ENCODE measurements at places on chromosomes 3 and 15.

- peak; percentile 3 for DNase-seq
These were observed 63.1 kb downstream of the B3GALNT1 start for GRCh38 chr3:161042023-161042501.

DNA sequence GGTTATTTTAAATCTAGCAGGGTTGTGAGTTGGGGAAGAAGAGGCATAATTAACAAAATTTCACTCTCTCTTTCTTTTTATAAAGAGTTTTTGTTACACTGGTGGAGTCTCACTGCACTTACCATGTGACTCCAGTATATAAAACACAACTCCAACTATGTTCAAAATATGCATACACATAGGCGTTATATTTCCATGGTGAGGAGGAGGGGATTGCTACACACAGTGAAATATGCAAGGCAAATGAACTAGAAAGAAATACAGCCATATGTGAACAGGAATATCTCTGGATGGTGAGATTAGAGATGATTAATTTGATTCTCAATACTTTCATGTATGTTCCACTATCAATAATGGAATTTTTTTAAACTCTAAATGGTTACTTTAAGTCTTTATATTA lies 385.0 kb downstream of the MAGI1 start:
- DNase-seq, result no peak

DNA sequence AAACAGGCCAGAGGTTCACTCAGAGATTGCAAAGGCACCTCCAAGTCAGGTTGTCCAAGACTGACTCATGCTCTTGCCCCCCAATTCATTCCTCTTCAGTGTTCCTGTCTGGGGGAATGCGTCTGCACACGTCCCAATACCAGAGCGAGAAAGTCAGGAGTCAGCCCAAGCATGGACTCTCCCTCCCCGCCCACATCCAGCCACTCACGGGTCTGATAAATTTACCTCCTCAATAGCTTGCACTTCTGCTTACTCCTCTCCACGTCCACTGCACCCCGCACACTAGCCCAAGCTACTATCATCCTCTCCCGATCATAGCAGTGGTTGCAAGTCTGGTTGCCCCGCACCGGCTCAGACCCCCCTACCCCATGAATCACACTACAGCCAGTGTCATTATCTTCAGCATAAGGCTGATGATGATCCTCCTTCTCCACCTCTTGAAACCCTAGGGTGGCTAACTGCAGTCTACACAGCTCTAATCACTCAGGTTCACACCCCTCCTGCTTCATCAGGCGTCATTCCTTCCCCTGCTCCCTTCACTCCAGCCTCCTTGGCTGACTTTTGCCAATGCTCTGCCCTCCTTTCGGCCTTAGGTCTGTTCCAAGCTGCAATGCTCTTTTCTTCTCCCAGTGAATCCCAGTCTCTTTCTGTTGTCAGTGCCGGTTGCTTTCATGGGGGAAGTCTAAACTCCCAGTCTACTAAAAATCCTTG lies 27.6 kb upstream of the MYO1E start:
- DNase-seq, result no peak

GRCh38 chr15:70517194-70517590 lies 246.2 kb downstream of the UACA start:
- no peak for DNase-seq

DNA sequence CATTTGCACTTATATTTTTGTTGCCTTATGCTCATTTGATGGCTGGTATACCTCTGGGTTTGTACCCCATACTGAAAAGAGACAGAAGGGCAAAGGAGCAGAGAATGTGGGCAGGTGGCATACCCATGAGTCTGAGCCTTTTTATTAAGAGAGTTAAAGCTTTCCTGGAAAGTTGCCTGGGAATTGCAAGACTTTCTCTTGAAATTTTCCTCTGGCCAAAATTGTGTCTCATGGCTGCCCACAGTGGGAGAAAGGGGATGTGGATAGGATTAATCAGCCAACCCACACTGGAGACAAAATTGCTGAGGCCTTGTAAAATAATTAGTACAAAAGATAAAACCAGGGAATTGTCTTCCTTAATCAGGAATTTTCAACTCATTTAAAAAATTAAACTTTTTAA lies 8.2 kb upstream of the NMD3 start:
- no peak for DNase-seq

- DNase-seq, result no peak
These were observed 3.2 kb upstream of the CPN2 start for GRCh38 chr3:194354315-194354714.

GRCh38 chr3:58693940-58694850 lies 27.6 kb upstream of the FAM3D start:
- no peak for DNase-seq

DNA sequence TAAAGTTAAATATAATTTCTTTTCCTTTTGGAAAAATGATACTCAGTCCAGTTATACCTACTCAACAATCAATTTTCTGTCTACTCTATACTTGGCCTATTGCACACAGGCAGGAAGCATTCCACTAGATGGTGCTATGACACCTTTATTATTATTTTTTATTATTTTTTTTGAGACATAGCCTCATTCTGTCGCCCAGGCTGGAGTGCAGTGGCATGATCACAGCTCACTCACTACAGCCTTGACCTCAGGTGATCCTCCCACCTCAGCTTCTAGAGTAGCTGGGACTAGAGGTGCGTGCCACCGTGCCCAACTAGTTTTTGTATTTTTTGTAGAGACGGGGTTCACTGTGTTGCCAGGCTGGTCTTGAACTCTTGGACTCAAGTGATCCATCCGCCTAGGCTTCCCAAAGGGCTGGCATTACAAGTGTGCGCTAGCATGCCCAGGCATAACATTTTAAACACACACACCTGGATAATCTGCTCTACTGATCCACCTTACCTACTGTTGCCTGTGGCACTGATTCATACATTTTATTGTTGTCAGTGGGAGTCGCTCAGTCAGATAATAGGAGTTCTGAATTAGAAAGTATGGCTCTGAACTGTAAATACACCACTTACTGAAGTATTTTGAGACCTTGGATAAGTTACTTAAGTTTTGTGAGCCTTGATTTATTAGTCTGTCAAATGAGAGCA lies 56.2 kb downstream of the EIF3J start:
- peak; percentile 10 for DNase-seq

- DNase-seq, result no peak
These were observed 46.1 kb downstream of the IQSEC1 start for GRCh38 chr3:13027154-13027553.

GRCh38 chr15:42736178-42736792 lies 643 bp downstream of the CDAN1 start:
- no peak for DNase-seq

- no peak for DNase-seq
These were observed 977.5 kb downstream of the TUSC7 start for GRCh38 chr3:117687096-117687495.

GRCh38 chr3:138800248-138800647 lies 34.5 kb downstream of the PIK3CB start:
- DNase-seq, result no peak

DNA sequence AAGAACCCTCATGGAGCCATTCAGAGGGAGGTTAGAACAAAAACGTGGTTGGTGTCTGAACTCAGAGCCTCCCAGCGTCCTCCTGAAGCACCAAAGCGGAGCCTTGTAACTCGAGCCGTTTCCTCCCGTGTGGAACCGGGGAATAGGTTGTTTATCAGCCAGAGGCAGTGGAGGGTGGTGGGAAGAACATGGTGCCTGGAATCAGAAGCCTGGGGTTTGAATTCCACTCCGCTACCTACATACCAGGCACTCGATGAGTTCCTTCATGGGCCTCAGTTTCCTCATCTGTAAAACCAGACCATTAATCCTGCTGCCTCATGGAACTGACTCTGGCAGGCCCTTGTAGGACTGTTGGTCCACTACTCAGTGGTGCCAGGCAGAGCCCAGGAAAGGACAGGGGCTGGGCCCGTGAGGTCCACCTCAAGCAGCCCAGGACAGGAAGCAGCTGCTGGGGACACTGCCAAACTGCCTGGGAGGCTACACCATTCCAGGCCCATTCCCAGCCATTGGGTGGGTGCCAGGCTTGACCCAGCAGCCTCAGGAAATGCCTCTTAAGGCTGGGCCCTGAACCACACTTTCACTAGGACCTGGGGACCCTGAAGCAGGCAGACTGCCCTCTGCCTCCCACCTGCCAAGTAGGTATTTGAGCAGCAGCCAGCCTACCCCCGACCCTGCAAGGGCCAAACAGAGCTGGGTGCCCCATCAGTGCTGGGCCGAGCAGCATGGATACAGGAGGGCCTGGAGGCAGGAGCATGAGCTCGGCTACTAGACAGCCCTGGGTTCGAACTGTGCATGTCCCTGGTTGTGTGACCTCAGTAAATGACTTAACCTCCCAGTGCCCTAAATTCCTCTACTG lies 33.4 kb downstream of the PRKCD start:
- peak; percentile 20 for DNase-seq

- peak; percentile 46 for DNase-seq
These were observed 50.2 kb downstream of the EPHB3 start for GRCh38 chr3:184611607-184612281.

DNA sequence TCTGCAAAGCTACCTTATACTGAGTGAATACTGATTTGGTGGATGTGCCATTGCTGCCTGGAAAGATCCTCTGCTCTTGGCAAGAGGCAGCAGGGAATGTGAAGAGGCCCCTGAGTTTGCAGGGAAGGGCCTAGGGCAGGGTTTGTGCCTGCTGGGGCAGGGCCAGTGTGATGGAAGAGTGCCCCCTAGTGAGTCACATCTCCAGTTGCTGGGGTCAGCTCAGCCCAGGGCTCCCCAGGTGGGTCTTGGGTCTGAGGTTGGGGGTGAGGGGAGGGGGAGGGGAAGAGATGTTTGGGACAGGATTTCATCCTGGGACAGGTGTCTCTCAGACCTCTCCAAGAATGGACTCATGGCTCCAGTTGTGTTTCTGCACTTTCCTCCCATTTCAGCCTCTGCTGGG lies 4.1 kb upstream of the AMOTL2 start:
- DNase-seq, result peak; percentile 25

DNA sequence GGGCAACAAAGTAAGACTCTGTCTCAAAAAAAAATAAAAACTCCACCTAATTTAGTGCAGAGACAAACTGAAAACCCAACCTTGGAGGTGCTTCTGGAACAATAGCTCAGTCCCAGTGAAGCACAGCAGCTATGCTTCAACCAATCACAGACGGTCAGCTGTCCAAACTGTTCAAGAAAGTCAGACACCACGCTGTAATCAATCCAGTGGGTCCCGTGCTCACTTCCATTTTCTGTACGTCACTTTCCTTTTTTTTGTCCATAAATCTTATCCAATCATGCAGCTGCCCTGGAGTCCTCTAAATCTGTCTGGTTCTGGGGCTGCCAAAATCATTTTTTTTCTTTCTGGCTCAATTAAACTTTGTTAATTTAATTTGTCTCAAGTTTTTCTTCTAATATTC lies 93.6 kb upstream of the FAM174B start:
- no peak for DNase-seq

DNA sequence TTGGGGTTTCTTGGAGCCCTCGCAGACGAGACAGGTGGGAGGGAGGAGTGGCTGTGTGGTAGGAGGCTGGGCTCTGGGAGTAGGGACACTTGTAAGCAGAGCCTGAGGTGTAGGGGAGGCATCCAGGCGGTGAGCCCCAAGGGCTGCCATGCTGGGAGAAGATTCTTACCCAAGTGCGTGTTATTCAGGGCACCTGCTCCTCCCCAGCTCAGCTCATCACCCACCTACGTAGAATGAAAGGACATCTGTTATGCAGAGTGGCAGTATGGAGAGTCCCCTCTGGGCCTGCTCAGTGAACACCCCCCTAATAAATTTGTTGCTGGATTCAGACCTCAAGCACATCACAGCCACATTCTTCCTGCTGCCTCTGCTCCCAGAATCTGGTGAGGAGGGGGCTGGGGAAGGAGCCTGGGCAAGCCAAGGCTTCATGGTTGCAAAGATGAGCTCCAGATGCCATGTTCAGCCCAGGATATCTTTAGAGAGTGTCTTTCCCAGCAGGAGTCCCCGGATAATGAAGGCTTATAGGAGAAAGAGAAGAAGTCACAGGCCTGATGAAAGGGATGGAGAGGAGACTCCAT lies 261.8 kb downstream of the EPHB1 start:
- DNase-seq, result no peak

GRCh38 chr3:143820466-143821221 lies 27.6 kb downstream of the SLC9A9 start:
- peak; percentile 8 for DNase-seq

DNA sequence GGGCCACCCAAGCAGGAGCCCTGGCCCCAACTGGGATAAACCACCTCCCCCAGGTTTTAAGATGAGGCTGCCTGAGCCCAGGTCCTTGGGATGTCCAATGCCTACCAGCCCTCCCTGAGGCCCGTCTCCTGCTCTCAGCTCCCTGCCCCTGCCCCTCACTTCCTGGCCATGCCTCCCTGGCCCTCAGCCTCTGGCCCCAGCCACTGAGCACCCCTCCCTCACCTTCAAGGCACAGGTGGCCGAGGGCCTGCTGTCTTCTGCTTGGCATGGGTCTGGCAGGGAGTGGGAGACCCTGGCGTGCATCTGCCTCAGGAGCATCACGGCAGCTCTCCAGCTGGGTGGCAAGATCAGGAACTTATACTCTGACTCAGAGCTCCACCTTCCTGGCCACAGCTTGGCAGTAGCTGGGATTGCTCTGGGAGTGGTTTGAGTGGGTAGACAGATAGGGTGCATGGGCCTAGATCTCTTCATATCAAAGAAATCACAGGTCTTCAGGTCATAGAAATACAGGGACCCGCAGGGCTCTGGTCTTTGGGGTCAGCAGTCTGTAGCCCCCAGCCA lies at the start of gene PLA2G4E:
TSS of gene PLA2G4E (minus strand) at position 330 of the 561 bp plus-strand sequence. CDS start at position 318, 12 bp downstream.
- no peak for DNase-seq

DNA sequence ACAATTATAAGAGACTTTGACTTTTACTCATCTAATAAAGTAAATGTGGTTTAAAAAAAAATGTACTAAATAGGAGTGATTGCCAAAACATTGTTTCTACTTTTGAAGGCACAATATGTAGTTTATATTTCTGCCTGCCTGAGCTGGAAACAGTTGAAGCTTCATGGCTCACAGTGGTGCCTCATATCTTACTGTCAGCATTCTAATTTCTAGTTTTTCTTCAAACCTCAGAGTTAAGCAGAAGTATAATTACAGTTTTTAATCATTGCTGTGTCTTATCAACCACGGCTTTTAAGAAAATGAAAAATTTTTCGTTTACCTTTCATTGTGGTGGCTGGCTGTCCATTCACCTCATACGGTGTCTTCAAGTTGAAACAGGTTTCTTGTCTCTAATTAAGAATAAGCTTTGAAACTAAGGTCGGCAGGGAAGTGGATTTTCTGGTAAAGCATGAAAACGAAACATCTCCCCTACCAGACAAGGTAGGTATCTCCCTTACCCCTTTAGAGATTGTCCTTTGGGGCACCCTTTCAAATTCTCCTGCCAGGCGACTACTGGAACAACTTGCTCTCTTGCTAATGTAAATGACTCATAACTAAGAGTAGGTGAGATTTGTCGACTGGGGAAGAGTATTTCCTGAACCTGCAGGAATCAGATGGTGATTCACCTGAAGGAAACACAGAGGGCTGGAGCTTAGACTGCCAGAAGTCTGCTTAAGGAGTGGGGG lies at the start of gene GPR87:
TSS of gene GPR87 (minus strand) at position 554 of the 725 bp plus-strand sequence. CDS start 16,720 bp downstream, outside the sequence.
- peak; percentile 67 for DNase-seq

DNA sequence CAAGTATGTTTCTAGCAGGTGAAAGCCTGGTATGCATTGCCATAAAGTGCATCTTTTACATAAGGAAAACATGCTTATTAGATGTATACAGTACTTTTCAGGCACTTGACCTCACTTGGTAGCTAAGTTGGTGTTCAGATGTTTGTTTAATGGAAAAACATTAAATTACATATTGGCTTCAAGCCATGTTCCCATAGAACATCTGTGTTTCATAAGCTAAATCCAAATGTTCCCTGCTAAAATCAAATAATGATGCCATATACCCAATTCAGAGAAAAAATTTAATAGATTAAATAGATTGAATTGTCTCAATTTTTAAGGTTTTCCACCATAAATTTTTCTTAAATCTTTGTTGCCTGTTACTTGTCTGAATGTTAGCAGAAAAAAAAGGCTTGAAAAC lies 19.1 kb upstream of the RPL22L1 start:
- DNase-seq, result no peak

- DNase-seq, result no peak
These were observed 109.1 kb upstream of the MDFIC2 start for GRCh38 chr3:70421506-70421905.
